Putamen (tissue), 1 donor: ENCODE measurements at places on chromosomes 7 and 10.

DNA sequence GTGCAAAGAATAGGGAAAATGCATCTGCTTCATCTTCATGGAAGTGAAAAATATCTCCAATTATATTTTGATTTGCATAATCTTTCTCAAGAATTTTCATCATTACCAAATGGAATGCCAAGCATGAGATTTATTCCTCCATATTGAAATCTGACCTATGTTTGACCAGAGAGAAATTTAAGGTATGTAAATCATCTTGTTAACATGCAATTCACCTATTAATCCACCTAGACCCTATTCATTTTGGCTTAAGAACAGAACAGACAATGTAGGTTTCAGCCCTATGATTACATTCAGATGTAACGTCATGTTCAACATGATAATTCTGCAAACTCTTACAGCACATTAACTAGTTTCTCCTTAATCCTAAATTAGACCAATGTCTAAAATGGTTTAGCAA, 30.8 kb upstream of the TMEM140 start:
- no peak for DNase-seq

DNA sequence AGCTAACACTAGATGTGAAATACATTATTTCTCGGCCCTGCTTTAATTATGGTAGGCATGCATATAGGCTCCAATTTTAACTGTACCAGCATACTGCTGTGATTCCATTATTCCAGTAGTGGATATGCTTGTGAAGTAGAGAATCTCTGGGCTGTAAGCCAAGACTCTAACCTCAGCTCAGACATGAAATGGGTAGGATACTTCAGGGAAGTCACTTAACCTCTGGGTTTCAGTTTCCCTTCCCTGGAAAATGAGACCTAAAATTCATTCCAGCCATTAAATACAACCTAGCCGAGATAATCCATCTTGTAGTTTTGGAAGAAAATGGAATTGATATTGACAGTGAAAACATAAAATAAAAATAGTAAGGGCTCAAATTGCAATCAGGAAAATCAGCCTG, 59.6 kb upstream of the TRIL start:
- no peak for DNase-seq

DNA sequence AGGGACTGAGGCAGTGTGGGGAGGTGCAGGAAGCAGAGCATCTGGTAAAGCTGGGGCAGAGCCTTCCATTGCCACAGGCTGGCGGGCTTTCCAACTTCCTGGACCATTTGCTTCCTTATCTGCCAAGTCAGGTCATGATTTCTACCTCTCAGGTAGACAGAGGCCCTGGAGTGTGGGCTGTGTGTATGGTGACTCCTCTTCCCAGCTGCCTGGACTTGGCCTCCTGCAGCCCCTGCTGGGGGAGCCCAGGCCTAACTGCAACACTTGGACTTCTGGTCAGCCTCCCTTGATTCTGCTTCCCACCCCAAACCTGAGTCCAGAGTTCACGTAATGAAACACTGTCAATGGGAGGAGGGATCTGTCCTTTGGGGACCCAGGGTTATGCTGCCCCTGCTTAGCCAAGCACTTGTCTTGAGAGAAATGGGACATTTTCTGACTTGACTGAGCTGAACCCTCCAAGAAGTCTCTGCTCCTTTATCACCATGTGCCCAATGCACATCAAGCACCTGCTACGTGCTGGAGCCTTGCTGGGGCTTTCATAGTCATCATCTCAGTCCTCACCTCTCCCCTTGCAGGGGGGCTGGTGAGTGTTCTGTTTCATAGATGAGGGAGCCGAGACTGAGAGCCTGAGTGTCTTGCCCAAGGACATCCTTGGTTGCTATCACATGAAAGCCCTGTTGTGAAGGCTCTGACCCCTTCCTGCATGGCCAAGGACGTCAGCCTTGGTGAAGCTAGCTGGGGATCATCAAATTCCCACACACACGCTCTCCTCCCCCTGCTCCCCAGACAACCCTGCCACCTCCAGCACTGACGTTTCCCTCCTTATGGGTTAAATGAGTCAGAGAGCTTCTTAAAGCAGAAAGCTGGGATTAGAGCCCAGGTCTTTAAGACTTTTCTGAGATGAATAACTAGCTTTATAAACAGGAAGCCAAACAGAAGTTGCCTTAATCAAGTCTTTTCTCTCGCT, 3.4 kb downstream of the CLEC2L start:
- DNase-seq: no peak

- DNase-seq: no peak
These were observed 94.6 kb upstream of the SMNDC1 start for GRCh38 chr10:110399106-110399964.

DNA sequence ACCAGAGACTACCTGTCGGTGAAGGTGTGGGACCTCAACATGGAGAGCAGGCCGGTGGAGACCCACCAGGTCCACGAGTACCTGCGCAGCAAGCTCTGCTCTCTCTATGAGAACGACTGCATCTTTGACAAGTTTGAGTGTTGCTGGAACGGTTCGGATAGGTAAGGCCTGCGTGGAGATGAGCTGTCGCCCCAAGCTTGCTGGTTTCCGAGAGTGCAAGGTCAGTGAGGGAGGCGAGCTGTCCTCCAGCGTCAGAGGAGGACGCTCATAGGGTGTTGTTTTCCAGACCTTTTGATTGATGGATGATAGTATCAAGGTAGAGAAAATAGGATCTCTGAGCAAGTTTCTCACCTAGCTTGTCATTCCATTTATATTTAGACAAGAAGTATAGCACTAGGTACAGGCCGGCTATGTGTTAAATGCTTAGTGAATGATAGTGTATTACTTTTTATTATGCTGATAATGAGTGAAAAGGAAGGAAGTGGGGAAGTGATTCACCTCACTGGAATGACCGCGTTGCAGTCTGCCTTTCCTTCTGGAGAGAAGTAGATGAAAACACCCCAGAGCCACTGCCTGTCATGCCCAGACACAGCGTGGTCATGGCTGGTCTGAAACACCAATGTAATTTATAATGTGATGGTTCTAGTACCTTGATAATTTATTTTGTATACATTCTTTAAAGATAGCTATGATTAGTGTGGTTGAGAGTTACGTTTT, 33.9 kb downstream of the BNIP3 start:
- no peak for DNase-seq

DNA sequence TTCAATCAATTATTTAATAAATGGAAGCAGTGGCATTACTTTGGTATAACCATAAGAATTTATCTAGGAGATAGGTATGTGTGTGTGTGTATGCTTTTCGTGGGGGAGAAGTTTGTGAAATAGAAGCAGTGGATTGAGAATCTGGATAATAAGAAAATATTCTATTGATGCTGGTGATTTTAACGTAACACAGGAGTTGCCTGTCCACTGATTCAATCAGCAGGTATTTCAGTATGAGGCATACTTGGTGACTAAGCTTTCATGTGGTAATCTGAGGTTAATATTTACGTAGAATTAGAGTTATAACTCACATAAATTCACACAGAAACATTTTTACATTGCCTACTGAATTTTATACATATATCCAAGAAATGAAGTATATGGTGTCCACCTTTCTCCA, 568.0 kb downstream of the ZWINT start:
- DNase-seq: no peak

- DNase-seq: no peak
These were observed 271.6 kb downstream of the ELFN1 start for GRCh38 chr7:1941464-1942242.

DNA sequence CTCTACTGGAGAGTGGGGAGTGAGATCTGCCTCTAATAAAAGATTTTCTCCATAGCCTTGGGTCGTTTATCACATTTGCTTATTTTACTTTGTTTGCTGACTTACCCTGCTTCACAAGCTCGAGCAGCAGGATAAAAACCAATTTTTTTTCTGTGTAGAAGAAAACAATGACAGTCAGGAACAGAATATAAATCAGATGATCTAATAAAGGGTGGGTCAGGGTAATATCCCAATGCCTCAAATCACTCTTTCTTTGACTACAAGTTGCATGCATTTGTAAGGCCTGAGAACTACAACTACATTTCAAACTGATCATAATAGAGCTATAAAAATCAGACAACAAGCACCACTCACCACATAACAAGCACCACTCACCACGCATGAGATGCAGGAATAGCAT, 174.4 kb upstream of the ADARB2 start:
- no peak for DNase-seq

DNA sequence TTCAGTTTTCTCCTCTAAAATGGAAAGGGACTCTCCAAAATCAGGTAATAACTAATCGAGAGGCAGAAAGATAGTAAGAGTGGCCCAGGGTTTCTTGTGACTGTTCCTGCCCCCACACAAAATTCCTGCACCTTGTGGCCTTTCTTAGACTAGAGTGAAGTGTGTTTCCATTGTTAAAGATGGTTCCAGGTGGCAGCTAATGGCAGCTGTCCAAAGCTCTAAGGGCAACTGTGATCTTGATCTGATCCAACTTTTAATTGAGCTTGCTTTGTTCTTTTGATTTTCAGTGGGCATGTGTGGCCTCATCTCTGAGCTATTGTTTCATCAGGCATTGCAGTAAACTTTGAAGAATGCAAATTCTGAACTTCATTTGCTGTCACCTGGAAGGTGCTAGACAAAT, 19.4 kb downstream of the ACSL5 start:
- no peak for DNase-seq

- no peak for DNase-seq
These were observed 34.0 kb downstream of the TMEM270 start for GRCh38 chr7:73894733-73895551.
